ENCODE measurements at places on chromosomes 11 and 22.

DNA sequence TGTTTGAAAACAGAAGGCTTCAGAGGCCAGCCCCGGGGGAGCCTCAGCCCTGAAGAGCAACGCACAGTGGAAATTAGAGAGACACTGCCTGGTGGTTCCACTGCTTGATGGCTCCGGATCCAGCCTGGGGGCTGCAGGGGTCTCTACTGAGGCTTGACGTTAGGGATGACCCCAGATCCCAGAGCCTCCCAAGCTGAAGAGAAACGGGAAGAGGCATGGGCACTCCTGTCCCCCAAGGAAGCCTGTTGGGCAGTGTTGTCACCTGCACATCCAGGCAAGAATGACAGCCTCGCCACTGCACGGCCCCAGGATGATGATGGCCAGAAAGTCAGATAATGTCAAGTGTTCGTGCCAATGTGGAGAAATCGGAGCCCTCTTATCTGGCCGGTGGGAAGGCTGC lies 56.8 kb upstream of the FGF3 start:
- no peak for DNase-seq

DNA sequence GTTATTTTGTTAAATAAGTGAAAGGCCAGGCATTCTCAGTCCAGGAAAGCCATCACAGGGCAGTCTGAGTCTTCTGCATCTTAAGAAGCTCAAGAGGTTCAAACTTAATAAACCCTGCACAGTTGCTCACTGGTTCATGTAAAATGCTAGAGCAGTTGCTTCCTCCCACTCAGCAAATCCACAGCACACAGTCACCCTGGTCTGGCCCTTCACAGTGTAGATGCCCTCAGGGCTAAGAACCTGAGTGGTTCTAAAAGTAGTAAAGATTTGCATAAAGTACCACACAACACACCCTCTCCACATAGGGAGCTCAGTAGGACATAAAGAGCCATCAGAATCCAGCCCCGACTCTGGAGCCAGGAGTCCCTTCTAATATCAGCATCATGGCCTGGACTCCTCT lies 58.7 kb downstream of the ZNF280B start:
- DNase-seq = no peak

- DNase-seq = no peak
Measured at GRCh38 chr11:64542172-64543125, 48.6 kb upstream of the SLC22A12 start.

DNA sequence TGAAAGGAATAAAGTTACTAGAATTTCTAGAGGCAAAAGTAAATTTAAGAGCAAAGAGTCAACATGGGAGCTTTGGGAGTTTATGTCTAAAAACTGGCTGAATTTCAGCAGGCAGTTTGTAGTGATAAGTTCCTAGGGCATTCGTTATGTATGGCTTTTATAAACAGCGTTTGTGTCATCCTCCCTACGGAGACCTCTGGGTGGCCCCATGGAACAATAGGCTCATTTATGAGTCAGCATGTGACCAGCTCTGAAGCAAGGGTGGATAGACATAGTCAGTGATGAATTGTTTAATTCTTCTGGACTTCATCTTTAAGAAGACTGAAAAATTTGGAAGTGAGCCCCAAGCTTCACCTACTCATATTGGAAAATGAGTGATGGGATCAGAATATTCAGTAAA lies 37.1 kb downstream of the SVIP start:
- no peak for DNase-seq

GRCh38 chr11:114080219-114080618 lies 20.7 kb downstream of the ZBTB16 start:
- no peak for DNase-seq

DNA sequence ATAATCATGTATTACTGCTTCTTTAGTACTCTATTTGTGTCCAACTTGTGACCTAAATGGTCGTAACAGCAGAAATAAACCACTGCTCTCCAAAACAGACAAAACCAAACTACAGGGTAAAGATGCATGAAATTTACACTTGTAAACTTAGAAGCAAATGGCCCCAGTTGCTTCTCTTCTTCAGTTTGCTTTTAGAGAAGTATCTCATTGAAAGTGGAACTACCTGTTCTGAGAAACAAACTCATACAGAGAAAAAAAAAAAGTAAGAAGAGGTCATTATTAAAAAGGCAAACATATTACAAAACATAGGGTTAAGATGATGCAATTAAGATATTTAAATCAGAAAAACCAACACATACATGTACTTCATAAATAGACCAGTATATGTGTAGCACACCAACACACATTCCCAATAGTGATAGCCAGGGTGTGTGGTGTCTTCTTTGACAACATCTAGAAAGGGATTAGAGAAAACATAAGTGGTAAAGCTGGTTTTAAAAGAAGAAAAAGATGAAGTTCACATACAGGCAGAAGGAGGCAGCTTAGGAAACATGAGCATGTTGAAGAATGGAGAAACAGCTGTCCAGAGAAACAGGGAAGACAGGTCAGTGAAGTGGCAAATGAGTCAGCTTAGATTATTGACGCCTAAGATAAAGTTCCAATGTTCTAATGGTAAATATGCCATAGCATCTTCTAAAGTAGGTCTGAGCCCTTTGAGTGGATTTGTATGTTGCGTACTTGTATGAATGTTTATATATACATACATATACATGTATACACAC lies 844.7 kb upstream of the CCDC90B start:
- no peak for DNase-seq

GRCh38 chr11:31870609-31871309 lies 59.6 kb upstream of the PAX6 start:
- no peak for DNase-seq

DNA sequence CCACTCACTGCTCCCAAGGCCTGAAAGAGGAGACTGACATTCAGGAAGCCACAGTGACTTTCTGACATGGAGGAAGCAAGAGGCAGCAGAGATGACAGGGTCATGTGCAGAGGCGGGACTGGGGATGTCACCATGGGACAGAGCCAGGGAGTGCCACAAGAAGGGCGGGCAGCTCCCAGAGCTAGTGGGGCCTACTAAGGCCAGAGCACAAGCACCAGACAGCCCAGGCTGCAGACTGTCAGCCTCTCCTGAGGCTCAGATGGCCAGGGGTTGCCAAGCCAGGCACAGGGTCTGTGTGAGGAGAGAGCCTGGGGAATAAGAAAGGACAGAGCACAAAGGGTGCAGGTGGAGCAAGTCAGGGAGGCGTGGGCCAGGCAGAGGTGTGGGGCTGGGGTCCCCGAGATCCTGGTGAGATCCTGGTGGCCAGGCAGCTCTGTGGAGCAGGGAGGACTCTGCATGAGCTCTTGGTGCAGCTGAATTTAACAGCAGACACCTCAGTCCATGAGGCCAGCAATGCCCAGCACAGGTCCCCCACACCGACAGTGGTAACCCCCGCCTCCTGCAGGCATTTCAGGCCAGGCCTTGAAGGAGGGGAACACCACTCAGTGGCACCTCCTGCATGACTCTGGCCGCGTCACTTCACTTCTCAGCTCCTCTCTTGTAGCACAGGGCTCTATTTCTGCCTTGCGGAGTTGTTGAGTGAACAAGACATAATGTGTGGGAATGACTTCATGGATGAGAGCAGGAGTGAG lies 52.3 kb downstream of the SGSM3 start:
- no peak for DNase-seq

- no peak for DNase-seq
Measured at GRCh38 chr11:69401715-69402114, 79.7 kb upstream of the LINC01488 start.

DNA sequence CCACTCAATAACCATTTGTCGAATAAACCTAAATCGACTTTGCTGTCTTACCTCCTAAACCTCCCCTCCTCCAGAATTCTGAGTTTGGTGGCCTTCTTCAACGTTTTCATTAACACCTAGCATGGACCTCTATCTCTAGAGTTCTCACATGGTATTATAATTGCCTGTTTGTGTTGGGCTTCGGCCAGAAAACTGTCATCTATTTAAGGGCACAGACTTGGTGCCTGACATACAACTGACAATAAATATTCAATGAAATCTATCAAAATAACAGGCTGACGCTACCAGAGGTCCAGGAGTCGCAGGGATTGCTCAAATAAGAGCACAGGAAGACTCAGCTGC lies 687 bp downstream of the ALKBH8 start:
- DNase-seq = no peak

DNA sequence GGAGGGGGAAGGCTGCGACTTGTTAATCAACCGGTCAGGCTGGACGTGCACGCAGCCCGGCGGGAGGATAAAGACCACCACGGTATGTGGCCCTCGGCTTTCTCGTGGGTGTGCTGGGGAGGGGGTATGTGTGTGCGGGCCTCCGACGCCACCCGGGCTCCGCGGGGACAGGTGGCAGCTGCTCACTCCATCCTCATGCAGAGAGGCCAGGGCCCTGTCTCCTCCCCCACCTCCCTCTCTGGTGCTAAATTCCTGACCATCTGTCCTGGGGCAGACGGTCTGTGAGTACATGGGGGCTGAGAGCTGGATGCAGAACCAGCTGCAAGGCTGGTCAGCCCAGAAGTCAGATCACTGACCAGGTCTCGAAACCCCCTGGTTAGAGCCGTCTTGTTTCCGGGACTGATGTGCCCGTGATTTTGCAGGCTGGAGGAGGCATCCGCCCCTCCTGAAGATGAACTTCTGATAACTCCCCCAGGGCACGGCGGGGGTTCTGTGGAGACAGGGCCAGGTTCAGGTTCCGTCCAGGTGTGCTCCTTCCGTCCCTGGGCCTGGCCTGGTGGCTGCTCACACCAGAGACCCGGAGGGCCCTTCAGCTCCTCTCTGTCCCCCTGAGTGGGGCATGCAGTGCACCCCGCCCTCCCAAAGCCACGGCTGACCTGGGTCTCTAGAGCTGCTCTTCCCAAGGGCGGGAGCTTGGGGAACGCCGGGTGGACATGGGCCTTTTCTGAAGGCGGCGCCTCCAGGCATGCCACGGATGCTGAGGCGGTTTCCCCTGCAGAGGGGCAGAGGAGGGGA lies 1119.7 kb downstream of the BRD1 start:
- DNase-seq = no peak

GRCh38 chr22:17629641-17630040 lies 1.1 kb upstream of the ATP6V1E1 start:
- no peak for DNase-seq

DNA sequence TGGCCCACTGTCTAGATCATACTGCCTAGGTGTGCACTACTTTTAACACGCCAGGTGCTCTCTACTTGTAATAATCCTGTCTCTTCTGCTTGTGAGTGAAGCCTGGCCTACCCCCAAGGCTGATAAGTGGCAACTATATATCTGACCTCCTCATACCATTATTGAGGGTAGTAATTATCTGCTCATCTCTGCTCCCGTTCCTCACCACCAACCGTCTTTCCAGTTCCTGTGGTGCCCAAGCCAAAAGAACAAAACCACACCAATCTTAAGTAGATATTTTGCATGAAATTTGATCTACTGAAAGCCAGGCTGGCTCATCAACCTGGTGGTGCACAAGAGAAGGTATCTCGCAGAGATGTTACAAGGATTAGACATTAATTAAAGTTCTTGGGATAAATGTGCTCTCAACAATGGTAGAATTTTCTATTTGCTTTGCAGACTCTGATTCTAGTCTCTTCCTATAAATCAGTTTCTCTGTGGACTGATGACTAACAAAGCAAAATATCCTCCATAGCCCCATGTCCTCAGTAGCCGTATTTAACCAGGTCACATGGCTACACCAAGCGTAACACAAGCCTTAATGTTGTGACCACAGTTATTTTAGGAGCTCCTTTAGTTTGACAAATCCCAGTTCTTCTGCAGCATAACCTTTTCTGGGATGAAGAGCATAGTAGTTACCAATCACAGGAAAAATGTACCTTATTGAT lies 267.2 kb downstream of the NTM start:
- DNase-seq = no peak

DNA sequence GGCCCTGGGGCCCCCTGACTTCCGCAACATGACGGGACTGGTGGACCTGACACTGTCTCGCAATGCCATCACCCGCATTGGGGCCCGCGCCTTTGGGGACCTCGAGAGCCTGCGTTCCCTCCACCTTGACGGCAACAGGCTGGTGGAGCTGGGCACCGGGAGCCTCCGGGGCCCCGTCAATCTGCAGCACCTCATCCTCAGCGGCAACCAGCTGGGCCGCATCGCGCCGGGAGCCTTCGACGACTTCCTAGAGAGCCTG lies 992 bp downstream of the LRFN4 start:
- no peak for DNase-seq

GRCh38 chr11:1519028-1520010 lies 32.7 kb upstream of the MOB2 start:
- DNase-seq = no peak

- DNase-seq = peak; percentile 39
Measured at GRCh38 chr11:47394322-47395222, 13.8 kb upstream of the SLC39A13 start.

- DNase-seq = no peak
Measured at GRCh38 chr22:29912605-29913398, 29.8 kb downstream of the MTMR3 start.

- no peak for DNase-seq
Measured at GRCh38 chr11:100546714-100547113, 140.4 kb upstream of the ARHGAP42 start.

DNA sequence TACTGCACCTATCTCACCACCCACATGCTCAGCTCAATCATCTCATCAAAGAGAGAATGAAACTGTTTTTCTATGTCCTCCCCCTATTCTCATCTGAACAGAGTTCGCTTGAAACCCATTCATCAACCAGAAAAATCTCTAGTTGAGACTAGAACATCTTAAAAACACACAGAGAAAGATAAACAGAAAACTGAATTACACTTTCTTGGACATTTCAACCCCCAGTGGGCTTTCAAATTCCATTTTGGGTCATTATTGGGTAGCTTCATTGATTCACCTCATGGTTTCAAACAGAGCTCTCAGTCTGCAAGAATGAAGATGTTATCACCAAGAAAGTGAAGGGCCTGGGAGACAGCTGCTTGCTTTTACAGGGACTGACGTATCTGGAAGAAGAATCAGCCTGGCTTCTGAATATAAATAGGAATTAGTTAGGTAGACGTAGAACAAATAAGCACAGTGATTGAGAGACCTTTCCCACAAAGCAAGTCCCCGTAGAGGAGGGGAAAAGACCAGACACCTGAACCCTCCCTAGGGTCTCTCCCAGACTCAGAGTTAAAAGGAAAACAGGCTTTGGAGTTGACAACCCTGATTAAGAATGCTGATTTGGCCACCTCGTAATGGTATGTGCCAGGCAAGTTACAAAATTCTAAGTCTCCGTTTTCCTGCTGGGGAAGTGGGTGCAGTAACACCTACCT lies 155.7 kb downstream of the BBOX1 start:
- DNase-seq = no peak

DNA sequence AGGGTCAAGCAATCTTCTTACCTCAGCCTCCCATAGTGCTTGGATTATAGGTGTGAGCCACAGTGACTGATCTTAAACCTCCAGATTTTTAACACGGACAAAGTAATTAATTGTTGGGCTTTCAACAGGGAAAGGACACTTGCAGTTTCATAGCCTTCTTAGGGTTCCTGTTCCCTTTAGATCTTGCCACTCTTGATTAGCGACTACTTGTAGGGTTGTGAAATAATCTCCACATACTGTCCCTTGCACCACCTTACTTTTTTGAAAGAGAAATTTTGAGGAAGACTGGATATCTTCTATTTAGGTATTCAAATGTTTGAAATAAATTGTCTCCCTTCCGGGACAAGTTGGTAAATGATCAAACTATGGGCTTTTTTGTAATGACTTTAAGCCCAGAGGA lies 7.6 kb downstream of the MS4A4E start:
- no peak for DNase-seq

GRCh38 chr11:18853086-18853720 lies 61.6 kb upstream of the PTPN5 start:
- no peak for DNase-seq

- no peak for DNase-seq
Measured at GRCh38 chr11:120500414-120501071, 11.0 kb upstream of the GRIK4 start.
